ENCODE measurements at places on chromosomes 12 and 14. TPM values are rescaled to one million over a fixed set of nuclear protein-coding genes. Genes with fewer than 3 reads are reported as not detected.

Gene NPFF
- not detected for total RNA-seq

Gene ACOT4
- 0.45 TPM for total RNA-seq

Gene SLC7A8
- total RNA-seq, result 12.1 TPM

Gene PARP11
- total RNA-seq, result 17.0 TPM

Gene RNASE4
- total RNA-seq, result 2.6 TPM

Gene LRRC74A
- not detected for total RNA-seq

Gene CCDC197
- total RNA-seq, result not detected

Gene CMKLR1
- 1.6 TPM for total RNA-seq

Gene ATP23
- total RNA-seq, result 6.0 TPM

Gene MANSC4
- total RNA-seq, result 0.27 TPM

Gene C1QL4
- 2.7 TPM for total RNA-seq

Gene TPCN1
- total RNA-seq, result 27.7 TPM

Gene PAH
- total RNA-seq, result 1.2 TPM

Gene MYBPC1
- total RNA-seq, result 2.0 TPM

Gene HCAR1
- 1.1 TPM for total RNA-seq

Gene ADCY4
- 5.2 TPM for total RNA-seq

Gene GPRC5A
- total RNA-seq, result 0.36 TPM

Gene SLC38A6
- total RNA-seq, result 69.2 TPM

Gene RNASE3
- total RNA-seq, result not detected

Gene TRIM9
- 83.6 TPM for total RNA-seq

Gene ARHGAP9
- 2.1 TPM for total RNA-seq

Gene SLC39A2
- total RNA-seq, result not detected

Gene AQP6
- 0.27 TPM for total RNA-seq

Gene RNASE1
- total RNA-seq, result 14.5 TPM

Gene CMA1
- not detected for total RNA-seq

Gene ARHGDIB
- total RNA-seq, result 7.2 TPM

Gene CBLN3
- 0.91 TPM for total RNA-seq

Gene LMNTD1
- total RNA-seq, result 1.1 TPM

Gene ZC3H10
- total RNA-seq, result 9.4 TPM

Gene IGFBP6
- 5.5 TPM for total RNA-seq

Gene IGF1
- 7.1 TPM for total RNA-seq

Gene CNTN1
- 350 TPM for total RNA-seq

Gene BEGAIN
- total RNA-seq, result 6.0 TPM

Gene CACNA2D4
- total RNA-seq, result 0.45 TPM

Gene CLMN
- 7.1 TPM for total RNA-seq

Gene TAS2R46
- 13.9 TPM for total RNA-seq

Gene RILPL2
- total RNA-seq, result 0.73 TPM

Gene GTF2H3
- 28.0 TPM for total RNA-seq

Gene CLBA1
- 7.5 TPM for total RNA-seq

Gene ACOT6
- not detected for total RNA-seq

Gene DHRS2
- total RNA-seq, result 0.27 TPM

Gene BEST3
- 0.18 TPM for total RNA-seq

Gene KLRK1
- total RNA-seq, result 0.73 TPM

Gene MLXIP
- total RNA-seq, result 18.9 TPM

Gene GUCY2C
- 0.09 TPM for total RNA-seq

Gene FERMT2
- total RNA-seq, result 60.8 TPM

Gene STON2
- 29.9 TPM for total RNA-seq

Gene CPNE6
- 0.36 TPM for total RNA-seq

Gene RFLNA
- 8.5 TPM for total RNA-seq

Gene RHEBL1
- 0.91 TPM for total RNA-seq

Gene KRT8
- 1.9 TPM for total RNA-seq

Gene FBLN5
- 6.1 TPM for total RNA-seq

Gene TSPAN19
- 1.9 TPM for total RNA-seq

Gene NKX2-1
- total RNA-seq, result not detected

Gene SLC17A8
- total RNA-seq, result 8.8 TPM

Gene NACA
- 791 TPM for total RNA-seq

Gene CARMIL3
- 34.0 TPM for total RNA-seq

Gene SARNP
- 52.0 TPM for total RNA-seq

Gene TBK1
- 35.7 TPM for total RNA-seq

Measured in cerebellum (tissue), 4 donors.